ENCODE measurements at places on chromosomes 12 and 14.

- DNase-seq: no peak
Measured at GRCh38 chr14:92500491-92500941, 13.1 kb upstream of the RIN3 start.

- no peak for DNase-seq
Measured at GRCh38 chr14:77458249-77458950, 507 bp downstream of the AHSA1 start.

DNA sequence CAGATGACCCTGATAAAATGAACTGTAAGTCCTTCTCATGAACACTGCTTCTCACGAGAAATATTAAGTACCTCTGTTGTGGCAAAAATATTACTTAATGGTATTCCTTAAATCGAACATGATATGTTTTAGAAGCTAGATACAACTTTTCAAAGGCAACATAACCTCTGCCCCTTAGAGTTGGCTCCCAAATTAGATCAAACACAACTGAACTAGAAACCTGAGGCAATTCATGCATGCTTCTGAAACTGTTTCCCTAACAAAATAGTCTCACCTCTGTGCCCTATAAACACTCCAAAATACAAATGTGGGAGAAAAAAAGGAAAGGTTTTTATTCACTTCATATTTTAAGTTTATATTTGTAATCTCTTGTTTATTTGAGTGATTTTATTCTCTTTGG lies 121.6 kb downstream of the SLC16A7 start:
- no peak for DNase-seq

DNA sequence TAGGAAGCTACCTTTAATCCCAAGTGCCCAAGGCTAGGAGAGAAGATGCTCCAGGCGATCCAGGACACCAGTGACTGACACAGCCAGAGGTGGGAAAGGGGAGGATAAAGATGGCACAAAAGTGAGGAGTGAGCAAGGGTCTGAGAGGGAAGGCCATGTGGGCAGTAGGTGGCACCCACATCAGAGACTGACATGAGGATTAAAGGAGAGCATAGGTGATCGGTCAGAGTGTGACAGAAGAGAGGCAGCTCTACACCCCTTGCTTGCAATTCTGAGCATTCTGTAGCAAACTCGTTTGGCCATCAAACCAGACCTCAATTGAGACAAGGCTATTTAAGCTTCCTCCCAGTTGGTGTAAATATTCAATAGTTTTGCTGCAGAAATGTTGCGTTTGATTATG lies 724 bp upstream of the CD27 start:
- no peak for DNase-seq

- no peak for DNase-seq
Measured at GRCh38 chr14:99251721-99252120, 20.3 kb downstream of the BCL11B start.
